ENCODE measurements at places on chromosomes 5 and 9.

GRCh38 chr5:87081511-87082372 lies 185.9 kb upstream of the RASA1 start:
- H3K4me3 ChIP-seq: no peak overlapping the region
- H3K4me1 ChIP-seq: no peaks in the 10 kb centered on the region
- DNase-seq: no peak
- no peak overlapping the region for H3K27ac ChIP-seq

GRCh38 chr9:120905315-120906164 lies 21.1 kb downstream of the TRAF1 start:
- no peak overlapping the region for H3K4me3 ChIP-seq
- H3K27ac ChIP-seq: no peak overlapping the region
- no peaks in the 10 kb centered on the region for H3K36me3 ChIP-seq
- DNase-seq: no peak
- no peaks in the 10 kb centered on the region for H3K4me1 ChIP-seq

DNA sequence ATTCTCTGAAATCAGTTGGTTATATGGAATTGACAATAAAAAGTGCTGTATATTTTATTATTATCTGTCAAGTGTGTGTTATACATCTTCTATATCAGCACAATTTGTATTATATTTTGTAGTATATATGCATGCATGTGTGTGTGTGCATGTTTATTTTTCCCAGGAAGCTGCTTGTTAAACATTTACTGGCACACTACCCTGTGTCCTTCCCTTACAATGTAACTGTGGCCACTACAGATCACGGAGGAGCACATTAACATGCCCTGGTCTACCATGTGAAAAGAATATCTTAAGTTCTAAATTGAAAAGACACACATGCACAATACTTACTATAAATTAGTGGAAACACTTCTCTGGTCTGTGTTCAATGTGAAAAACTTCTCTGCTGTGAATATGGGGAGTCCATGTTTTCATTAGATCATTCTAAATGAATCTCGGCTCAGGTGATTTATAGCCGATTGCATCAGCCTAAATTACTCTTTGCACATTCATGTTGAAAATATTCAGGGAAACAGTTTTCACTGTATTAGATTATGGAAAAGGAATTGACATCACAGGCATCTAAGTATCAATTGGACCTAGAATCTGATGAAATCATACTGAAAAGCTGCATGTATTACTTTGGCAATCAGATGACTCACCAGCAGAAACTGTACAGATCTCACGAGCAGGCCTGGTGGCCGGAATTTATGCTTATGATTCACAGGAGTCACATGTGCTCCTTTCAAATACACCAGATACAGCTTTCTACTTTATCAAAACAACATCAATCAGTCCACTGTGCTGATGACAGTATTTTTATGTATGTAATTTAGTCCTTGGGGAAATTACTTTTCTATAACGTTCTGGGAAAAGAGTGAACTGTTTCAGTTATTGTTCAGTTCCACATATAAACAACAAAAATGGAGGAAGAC lies 39.4 kb downstream of the LURAP1L start:
- H3K4me3 ChIP-seq: no peak overlapping the region
- H3K36me3 ChIP-seq: no peaks in the 10 kb centered on the region
- peaks cover 9% of the 10 kb centered on the region for H3K4me1 ChIP-seq
- DNase-seq: no peak

DNA sequence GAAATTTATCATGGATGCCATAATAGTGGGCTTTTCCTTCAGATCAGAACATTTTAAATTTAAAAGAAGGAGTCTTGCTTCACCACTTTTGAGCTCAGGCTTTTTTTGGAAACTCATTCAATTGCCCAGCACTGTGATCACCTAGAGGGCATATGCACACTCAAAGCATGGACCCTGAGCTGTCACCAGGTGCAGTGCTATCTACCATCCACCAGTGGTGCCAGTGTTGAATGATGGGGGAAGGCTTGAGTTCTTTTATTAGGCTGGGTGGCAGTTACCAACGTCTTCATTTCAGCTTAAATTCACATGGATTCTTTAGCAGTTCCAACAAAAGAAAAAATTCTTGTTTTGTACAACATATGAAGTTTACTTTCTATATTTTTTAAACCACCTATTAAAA lies 164.1 kb downstream of the CFAP90 start:
- no peak overlapping the region for H3K4me3 ChIP-seq
- DNase-seq: no peak
- H3K27me3 ChIP-seq: no peaks in the 10 kb centered on the region
- no peak overlapping the region for H3K27ac ChIP-seq
- no peaks in the 10 kb centered on the region for H3K36me3 ChIP-seq

GRCh38 chr9:87734106-87734505 lies 8.2 kb downstream of the CTSL start:
- H3K4me1 ChIP-seq: no peaks in the 10 kb centered on the region
- no peaks in the 10 kb centered on the region for H3K36me3 ChIP-seq
- H3K27me3 ChIP-seq: no peaks in the 10 kb centered on the region
- no peak for DNase-seq

GRCh38 chr9:16461851-16462250 lies 408.6 kb downstream of the BNC2 start:
- peaks cover 42% of the 10 kb centered on the region for H3K4me1 ChIP-seq
- H3K36me3 ChIP-seq: no peaks in the 10 kb centered on the region
- H3K27ac ChIP-seq: no peak overlapping the region
- H3K4me3 ChIP-seq: no peak overlapping the region

DNA sequence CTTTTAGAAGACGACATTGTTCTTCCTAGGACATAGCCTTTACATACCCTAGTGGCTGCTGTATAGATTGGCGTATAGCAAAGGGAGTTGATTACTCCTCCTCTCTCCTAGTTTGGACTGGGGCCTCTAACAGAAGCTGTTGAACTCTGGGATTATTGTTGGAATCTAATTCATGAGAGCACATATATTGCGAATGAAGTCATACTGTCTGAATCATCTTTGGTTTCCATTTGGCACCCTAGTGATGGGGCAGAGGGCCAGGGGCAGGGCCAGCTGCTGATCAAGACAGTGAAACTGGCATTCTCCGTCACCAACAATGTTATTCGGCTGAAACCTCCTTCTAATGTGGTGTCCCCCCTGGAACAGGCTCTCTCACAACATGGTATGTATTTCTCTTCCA lies 40.3 kb downstream of the NUP188 start:
- DNase-seq: no peak
- H3K36me3 ChIP-seq: peaks cover 6% of the 10 kb centered on the region
- H3K27me3 ChIP-seq: no peaks in the 10 kb centered on the region
